Stimulated activated CD8-positive, alpha-beta memory T cell treated with anti-CD3 and anti-CD28 coated beads, Interleukin-4, amount 100 ng/mL, for 48 hours (primary cell): ENCODE measurements at places on chromosomes 11 and 22.

DNA sequence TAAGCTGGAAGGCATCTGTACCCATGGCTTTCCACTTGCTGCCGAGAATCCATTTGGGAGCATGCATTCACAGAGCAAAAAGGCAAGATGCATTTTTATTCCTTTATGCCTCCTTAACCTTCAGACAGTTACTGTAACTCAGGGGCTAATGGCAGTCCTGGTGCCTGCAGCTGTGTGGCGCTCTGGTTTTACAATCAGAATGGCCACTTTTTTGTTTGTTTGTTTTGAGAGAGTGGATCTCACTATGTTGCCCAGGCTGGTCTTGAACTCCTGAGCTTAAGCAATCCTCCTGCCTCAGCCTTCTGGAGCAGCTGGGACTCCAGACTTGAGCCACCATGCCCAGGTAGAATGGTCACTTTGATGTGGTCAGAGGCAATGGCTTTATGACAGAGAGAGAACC is 101.8 kb downstream of the NAV2 start:
- DNase-seq, result no peak

DNA sequence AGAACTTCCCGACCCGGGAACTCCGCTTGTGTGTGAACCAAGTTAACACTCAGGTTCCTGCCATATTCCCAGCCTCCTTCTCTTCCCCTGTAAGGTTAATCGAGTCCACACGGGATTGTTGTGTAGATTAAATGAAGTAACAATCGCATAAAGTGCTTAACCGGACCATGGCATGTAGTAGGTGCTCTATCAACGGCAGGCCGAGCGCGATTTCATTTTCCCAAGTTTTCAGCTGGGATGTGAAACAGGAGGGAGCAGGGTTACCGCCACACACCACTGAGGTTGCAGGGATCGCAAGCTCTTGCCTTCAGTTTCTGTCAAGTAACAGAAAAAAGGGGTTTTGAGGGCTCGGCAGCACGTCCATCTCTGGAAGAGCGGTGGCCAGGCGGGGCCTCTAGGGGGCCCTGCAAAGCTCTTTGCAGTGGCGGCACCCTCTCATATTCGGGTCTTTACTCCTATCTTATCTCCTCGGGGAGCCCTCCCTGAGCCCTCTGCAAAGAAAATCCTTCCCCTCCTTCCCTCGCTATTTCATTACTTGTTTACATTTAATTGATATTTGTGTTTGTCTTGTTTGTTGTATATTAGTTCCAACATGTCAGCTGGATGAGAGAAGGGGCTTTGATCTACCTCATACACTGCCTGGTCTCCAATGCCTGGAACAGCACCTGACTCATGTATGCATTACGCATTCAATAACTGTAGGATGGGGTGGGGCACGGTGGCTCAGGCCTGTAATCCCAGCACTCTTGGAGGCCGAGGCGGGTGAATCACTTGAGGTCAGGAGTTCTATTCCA is 816 bp upstream of the PLEKHA7 start:
- DNase-seq, result peak; percentile 32

- peak; percentile 18 for DNase-seq
Observed at GRCh38 chr22:48099671-48100070, 1337.2 kb downstream of the TBC1D22A start.

DNA sequence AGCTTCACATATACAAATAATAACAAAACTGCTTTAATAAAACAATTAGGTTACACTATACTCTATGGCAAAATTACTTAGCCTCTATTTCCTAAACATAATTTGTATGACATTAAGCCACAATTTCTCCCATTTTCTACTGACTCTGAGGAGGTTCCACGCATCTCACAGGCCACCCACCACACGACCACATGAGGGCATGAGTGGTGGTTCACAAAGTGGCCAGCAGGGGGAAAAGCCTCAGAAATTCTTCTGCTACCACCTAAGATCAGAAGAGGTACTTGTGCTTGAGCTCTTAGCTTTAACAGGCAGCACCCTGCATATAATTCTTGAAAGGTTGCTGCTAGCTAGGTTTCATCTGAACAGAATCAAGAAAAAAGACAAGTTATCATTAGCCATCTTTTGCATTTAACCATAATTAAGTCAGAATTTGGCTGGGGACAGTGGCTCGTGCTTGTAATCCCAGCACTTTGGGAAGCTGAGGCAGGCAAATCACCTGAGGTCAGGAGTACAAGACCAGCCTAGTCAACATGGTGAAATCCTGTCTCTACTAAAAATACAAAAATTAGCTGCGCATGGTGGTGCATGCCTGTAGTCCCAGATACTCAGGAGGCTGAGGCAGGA is 7.7 kb downstream of the LPXN start:
- peak; percentile 83 for DNase-seq

DNA sequence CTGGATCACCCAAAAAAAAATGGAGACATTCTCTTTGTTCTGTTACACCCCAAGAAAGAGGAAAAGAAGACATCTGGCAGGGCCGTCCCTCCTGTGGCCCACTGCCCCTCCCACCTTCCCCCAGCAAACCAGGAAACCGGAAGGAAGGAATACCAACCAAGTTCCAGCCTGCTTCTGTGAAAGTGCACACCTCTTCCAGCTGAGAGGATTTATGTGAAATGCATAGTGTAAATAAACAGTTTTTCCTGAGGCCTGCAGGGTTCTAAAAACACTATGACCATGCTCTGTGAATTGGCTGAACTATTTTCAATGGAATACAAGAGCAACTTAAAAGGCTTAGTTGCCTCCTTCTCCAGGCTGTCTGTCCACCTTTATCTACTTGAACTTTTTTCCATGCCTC is 50.0 kb upstream of the CHST1 start:
- DNase-seq, result no peak

DNA sequence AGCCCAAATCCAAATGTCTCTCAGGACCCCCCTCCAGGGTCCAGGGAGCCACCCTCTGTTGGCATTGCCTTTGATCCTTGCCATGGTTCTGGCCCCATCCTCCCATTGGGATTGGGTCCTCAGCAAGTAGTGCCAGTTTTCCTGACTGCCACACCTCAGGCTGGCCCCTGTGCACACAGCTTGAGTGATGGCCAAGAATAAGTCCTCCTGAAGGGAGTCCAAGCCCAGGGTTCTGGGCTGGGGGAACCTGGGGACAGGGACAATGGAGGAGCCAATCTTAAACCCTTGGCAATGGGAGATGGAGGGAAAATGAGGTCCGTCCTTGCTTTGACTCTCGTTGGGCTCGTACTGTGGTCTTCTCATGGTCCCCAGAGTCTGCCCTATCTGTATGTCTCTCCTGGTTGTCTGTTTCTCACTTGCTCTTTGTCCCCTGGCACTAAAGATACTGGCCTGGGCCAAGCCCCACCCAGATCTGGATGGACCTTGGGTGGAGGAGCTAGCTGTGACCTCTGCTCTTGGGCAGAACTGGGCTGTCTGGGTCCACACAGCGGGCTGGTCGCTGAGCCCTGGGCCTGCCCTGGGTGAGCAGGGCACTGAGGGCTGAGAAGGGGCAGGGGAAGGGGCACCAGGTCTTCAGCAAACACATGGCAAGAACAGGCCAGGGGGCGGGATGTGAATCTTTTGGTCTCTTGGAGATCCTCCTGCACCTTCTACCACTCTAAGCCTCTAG is 2.9 kb downstream of the SOX10 start:
- no peak for DNase-seq

- no peak for DNase-seq
Observed at GRCh38 chr11:114984611-114985163, 306.4 kb downstream of the NXPE2 start.

DNA sequence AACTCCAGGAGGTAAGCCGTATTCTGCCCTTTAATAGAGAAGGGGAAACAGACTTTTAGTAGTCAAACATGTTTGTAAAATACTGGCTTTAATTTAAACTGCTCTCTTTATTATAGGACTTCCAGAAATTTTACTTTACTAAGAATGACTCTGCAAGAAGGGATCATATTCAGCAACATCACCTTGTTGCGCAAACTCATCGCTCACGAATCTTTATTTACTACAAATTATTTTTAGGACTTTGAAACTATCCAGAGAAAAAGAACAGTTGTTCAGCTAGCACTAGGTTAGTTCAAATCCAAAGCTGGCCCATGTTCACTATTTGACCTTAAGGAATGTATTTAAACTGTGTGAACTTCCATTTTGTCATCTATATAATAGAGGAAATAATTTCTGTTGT is 498.3 kb upstream of the TENM4 start:
- no peak for DNase-seq
